ENCODE measurements at places on chromosomes 13 and 19.

DNA sequence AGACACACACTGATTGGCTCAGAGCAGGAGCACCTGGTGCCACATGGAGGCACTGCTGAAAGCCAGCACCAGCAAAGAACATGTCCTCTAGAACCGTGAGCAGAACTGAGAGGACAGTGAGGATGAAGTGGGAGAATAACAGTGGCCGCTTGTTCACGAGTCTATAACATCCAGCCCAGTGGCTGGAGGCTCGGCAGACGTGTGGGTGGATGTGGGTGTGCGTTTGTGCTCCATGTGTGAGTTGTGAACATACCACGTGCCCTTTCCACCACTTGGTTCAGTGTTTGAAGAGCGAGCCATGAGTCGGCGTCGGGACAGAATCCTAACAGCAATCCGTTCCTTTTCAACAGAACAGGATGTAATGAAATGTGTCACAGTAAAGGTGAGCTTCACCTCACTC, 113.0 kb downstream of the SOX1 start:
- H3K4me3 ChIP-seq = no peak overlapping the region
- DNase-seq = no peak
- H3K4me1 ChIP-seq = no peaks in the 10 kb centered on the region

GRCh38 chr19:20066861-20067260, 10.9 kb upstream of the ZNF90 start:
- H3K27ac ChIP-seq = peak overlapping the region; percentile 85
- peaks cover 17% of the 10 kb centered on the region for H3K36me3 ChIP-seq
- no peak for DNase-seq
- peaks cover 26% of the 10 kb centered on the region for H3K4me1 ChIP-seq
- no peak overlapping the region for H3K4me3 ChIP-seq

GRCh38 chr19:33811736-33812387, 15.2 kb downstream of the KCTD15 start:
- H3K4me3 ChIP-seq = no peak overlapping the region
- H3K36me3 ChIP-seq = peaks cover 13% of the 10 kb centered on the region
- no peaks in the 10 kb centered on the region for H3K4me1 ChIP-seq
- DNase-seq = no peak

GRCh38 chr13:33537026-33537425, 251.5 kb upstream of the STARD13 start:
- no peak overlapping the region for H3K27ac ChIP-seq
- peaks cover 37% of the 10 kb centered on the region for H3K4me1 ChIP-seq
- no peak overlapping the region for H3K4me3 ChIP-seq
- no peak for DNase-seq
- no peaks in the 10 kb centered on the region for H3K27me3 ChIP-seq

DNA sequence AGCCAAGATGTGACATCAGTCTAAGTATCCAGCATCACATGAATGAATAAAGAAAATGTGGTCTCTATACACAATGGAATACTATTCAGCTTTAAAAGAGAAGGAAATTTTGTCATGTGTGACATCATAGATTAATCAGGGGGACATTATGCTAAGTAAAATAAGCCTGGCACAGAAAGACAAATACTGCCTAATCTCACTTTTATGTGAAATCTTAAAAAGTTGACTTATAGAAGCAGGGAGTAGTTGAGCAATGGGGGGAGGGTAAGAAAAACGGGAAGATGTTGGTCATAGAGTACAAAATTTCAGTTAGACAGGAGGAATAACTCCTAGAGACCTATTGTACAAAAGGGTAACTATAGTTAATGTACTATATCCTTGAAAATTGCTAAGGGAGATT, 10.4 kb upstream of the LCP1 start:
- no peak for DNase-seq
- no peak overlapping the region for H3K4me3 ChIP-seq
- no peaks in the 10 kb centered on the region for H3K4me1 ChIP-seq
- no peak overlapping the region for H3K27ac ChIP-seq

GRCh38 chr13:79502859-79503468, 22.0 kb downstream of the NDFIP2 start:
- no peak overlapping the region for H3K27ac ChIP-seq
- H3K36me3 ChIP-seq = peaks cover 29% of the 10 kb centered on the region
- DNase-seq = no peak

DNA sequence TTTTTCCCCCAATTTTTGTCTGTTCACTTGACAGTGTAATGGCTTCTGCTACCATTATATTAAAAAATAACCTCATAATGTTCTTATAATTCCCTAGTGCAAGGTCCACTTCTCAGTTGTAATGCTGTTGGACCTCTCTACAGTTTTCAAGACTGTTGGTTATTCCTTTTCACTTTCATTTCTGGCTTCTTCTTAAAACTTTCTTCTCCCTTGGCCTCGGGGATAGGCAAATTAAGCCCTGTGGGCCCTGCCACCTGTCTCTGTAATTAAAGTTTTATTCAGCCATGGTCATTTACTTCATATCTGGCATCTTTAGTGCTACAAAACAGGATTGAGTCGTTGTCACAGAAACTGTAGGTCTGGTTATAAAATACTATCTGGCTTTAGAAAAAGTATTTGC, 313.5 kb downstream of the KLF12 start:
- no peak for DNase-seq
- H3K4me3 ChIP-seq = no peak overlapping the region
- H3K36me3 ChIP-seq = peaks cover 11% of the 10 kb centered on the region
- H3K27me3 ChIP-seq = no peaks in the 10 kb centered on the region
- peaks cover 10% of the 10 kb centered on the region for H3K4me1 ChIP-seq

- H3K36me3 ChIP-seq = peaks cover 7% of the 10 kb centered on the region
- peaks cover 17% of the 10 kb centered on the region for H3K4me1 ChIP-seq
- peak; percentile 78 for DNase-seq
- H3K4me3 ChIP-seq = peak overlapping the region; percentile 79
Measured at GRCh38 chr19:50311723-50312635, 17.2 kb downstream of the KCNC3 start.

DNA sequence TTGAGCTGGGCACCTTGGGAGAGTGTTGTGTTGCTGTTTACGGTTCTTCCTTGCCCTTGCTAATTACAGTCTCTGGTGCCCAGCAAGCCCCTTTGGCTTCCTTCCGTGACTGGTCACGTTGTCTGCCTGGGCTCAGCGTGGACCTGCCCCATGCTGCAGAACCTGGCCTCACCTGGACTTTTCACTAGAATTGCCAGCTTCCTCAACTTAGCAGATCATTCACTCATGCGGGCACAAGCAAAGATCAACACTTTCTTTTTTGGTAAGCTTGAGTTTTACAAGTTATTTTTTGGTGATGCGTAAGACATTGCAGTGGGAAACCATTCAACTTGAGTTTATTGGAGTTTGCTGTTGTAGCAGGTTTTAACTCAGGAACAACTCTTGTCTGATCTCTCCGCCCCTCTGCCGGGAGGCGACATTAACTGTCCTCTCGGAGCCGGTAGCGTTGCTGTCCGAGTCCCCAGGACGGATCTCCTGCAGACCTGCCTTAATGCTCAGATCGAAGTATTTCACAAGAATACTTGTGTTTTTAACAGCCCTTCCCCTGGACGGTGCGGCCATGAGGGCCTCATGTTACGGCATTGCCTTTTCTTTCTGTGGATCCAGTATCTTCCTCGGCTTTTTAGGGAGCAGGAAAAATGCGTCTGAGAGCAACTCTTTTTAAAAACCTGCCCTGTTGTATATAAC, 15.7 kb upstream of the TEX29 start:
- H3K36me3 ChIP-seq = peaks cover 43% of the 10 kb centered on the region
- DNase-seq = no peak
- H3K27me3 ChIP-seq = no peaks in the 10 kb centered on the region
- no peak overlapping the region for H3K27ac ChIP-seq
- H3K4me1 ChIP-seq = no peaks in the 10 kb centered on the region

DNA sequence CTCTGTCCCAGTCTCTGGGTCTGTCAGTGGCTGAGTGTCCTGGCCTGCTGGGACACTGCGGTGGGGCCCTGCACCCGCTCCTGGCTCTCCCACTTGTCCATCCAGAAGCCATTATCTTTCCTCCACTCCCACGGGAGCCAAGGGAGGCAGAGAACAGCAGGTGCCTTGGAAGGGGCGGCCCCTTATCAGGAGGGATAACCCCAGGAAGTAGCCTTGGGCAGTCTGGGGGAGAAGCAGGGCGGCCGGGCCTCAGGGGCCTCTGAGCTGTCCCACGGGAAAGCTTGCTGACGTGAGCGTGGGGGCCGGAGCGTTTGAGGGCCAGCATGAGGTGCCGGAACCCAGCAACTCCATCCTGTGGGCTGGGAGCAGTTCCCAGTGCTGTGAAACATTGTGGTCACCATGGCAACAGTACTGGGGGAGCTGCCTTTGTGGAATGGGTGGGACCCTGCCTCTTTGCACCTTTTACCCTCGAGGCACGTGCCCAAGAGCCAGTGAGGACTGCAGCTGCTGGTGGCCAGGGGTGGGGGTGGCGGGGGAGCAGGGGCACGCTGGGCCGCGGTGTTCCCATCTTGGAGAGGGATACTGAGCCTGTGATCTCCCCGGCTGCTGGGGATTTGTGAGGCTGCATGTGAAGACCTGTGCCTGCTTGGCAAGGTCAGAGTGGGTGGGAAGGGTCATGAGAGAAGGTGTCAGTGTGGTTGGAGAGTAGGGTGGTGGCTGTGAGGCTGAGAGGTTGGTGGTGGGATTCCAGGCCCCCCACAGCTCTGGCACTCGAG, 20.9 kb downstream of the KLHL26 start:
- no peaks in the 10 kb centered on the region for H3K36me3 ChIP-seq
- H3K27me3 ChIP-seq = no peaks in the 10 kb centered on the region
- H3K4me3 ChIP-seq = no peak overlapping the region
- no peak overlapping the region for H3K27ac ChIP-seq

- peaks cover 18% of the 10 kb centered on the region for H3K4me1 ChIP-seq
- no peak overlapping the region for H3K4me3 ChIP-seq
- peaks cover 40% of the 10 kb centered on the region for H3K27me3 ChIP-seq
- no peak for DNase-seq
- no peaks in the 10 kb centered on the region for H3K36me3 ChIP-seq
- H3K27ac ChIP-seq = no peak overlapping the region
Measured at GRCh38 chr13:28981530-28981929, 161.4 kb downstream of the MTUS2 start.

GRCh38 chr13:100546713-100547405, 41.7 kb downstream of the GGACT start:
- H3K27me3 ChIP-seq = no peaks in the 10 kb centered on the region
- no peak for DNase-seq
- no peak overlapping the region for H3K27ac ChIP-seq
- H3K4me1 ChIP-seq = no peaks in the 10 kb centered on the region

GRCh38 chr19:22326219-22326618, 40.0 kb downstream of the ZNF729 start:
- H3K4me1 ChIP-seq = no peaks in the 10 kb centered on the region
- no peak overlapping the region for H3K27ac ChIP-seq
- H3K4me3 ChIP-seq = no peak overlapping the region

DNA sequence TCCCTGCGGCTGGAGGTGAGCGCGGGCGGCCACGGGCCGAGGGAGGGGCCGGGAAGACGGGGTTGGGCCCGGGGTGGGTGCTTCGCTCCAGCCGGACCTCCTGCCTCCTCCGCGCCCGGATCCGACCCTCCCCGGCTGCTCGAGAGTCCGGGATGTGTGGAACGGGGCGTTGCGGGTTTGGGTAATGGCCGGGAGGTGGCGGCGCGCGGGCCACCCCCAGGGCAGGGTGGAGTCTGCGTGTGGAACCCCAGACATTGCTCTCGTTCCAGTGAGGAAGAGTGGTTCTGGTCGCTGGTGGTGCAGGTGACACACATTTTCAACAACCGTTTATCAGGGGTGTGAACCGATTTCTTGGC, 38.8 kb downstream of the ARHGEF7 start:
- peak; percentile 44 for DNase-seq
- H3K4me3 ChIP-seq = peak overlapping the region; percentile 90
- peak overlapping the region; percentile 96 for H3K27ac ChIP-seq
- H3K27me3 ChIP-seq = peaks cover 7% of the 10 kb centered on the region
- H3K4me1 ChIP-seq = peaks cover 23% of the 10 kb centered on the region

DNA sequence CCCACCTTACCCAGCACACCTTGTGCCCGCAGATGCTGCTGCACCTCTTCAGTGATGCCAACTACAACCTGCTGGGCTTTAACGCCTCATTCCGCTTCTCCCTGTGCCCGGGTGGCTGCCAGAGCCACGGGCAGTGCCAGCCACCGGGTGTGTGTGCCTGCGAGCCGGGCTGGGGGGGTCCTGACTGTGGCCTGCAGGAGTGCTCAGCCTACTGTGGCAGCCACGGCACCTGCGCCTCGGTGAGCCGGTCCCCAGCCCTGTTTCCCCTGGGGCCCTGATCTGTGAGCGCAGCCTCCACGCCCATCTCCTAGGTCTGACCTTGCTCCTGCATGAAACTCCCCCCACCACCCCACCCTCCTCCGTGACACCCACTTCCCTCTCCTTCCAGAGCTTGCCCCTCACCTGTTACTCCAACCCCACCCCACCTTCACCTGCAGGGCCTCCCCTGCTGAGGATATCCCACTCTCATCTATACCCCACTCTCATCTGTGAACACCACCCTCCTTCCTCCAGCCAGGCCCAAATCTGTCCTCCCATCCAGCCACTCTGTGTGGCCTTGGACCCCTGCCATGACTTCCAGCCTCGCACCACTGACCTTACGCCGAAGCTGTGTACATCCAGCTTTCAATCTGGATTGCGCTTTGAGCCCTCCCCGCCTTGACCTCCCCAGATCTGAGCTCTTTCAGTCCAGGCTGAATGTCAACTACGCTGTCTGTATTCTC, 8.7 kb downstream of the MEGF8 start:
- no peaks in the 10 kb centered on the region for H3K27me3 ChIP-seq
- no peak for DNase-seq
- no peak overlapping the region for H3K27ac ChIP-seq
- no peaks in the 10 kb centered on the region for H3K4me1 ChIP-seq

DNA sequence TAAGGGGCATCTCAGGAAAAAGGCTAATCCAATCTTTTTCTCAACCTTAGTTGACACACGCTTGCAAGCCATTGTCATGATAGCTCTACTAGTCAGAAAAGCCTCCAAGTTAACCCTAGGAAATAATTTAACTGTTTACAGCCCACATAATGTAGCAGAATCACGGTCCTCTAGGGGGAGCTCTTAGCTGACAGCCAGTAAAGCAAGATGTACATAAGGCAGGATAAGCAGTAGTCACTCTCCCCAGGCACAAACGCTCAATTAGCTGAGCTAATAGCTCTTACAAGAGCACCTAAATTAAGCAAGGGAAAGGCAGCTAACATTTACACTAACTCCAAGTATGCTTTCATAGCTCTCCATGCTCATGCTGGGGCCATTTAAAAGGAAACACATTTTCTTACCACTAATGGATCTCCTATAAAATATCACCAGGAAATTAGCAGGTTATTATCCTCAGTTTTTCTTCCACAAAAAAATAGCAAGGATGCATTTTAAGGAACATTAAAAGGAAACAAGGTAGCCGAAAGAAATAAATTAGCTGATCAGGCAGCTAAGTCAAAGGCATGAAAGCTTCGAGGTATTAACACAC, 33.7 kb upstream of the ZSCAN5A start:
- no peak for DNase-seq
- H3K36me3 ChIP-seq = no peaks in the 10 kb centered on the region
- no peak overlapping the region for H3K4me3 ChIP-seq
